GM04503 (cell line): ENCODE measurements at places on chromosomes 1 and 21.

DNA sequence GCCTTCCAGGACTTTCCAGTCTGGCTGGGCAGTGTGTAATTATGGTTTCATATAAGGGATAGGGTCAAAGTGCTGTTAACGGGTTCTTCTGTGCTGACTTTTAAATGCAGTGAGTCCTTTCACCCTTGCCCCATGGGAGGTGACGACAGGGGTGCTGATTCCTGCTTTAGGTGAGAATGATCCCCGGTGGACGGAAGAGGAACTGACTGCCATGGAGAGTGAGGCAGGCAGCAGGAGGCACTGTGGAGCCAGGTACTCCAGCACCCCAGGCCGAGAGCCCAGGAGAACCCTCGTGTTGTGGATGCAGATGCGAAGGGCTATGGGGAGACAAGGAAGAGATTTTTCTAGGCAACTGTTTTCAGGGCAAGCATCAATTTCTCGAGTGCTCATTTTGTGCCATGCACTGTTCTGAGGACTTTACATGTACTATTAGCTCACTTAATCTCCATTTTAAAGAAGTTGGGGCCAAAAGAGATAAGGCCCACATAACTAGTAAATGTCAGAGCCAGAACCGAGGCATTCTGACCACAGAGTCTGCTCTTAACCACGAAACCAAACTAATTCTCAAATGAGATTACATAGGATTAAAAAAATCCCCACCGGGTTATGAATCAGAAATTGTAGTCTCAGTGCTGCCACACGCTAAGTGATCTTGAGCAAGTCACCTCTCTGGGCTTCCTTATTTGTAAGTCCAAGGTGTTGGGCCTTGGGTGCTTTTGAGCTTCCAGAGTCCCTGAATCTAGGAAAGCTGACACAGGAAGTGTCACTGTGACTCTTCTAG, 28.2 kb downstream of the STPG1 start:
- DNase-seq: no peak

GRCh38 chr1:169860187-169860586, 33.5 kb downstream of the SCYL3 start:
- DNase-seq: no peak

GRCh38 chr1:17509363-17509762, 30.1 kb upstream of the ARHGEF10L start:
- DNase-seq: no peak

GRCh38 chr1:212466898-212467650, 34.4 kb downstream of the NENF start:
- no peak for DNase-seq

GRCh38 chr1:14129009-14129408, 429.0 kb downstream of the PRDM2 start:
- no peak for DNase-seq

- no peak for DNase-seq
Measured at GRCh38 chr21:41368735-41369104, 6.9 kb downstream of the MX2 start.

DNA sequence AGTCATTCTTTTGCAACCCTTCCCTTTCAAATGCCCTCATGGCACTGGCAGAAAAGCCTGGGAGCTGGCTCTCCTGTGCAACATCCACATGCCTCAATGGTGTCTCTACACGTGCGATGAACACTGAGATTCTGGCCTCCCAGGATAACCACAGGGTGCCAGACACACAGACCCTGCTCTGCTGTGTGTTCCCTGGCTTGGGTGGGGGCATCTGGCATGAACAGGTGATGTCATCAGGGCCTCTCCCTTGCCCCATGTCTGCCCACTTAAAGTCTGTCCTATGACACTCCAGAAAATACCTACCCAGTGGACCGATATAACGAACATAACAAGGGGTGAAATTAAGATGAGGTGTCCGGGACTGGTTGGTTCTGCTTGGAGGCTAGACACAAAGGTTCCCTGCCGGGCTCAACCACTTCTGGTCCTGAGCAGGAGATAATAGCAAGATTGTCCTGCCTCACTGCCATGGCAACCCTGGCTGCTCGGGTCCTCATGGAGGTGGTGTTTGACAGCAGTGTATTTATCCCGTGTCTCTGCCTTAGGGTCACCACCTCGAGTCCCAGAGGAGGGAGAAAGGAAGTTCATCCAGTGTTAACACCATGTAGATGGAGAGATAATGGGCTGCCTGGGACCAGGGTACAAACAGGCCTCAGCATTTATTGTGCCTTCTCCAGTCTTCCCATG, 19.3 kb downstream of the INSRR start:
- DNase-seq: no peak

- DNase-seq: no peak
Measured at GRCh38 chr1:174097426-174097825, 61.9 kb upstream of the RABGAP1L start.

DNA sequence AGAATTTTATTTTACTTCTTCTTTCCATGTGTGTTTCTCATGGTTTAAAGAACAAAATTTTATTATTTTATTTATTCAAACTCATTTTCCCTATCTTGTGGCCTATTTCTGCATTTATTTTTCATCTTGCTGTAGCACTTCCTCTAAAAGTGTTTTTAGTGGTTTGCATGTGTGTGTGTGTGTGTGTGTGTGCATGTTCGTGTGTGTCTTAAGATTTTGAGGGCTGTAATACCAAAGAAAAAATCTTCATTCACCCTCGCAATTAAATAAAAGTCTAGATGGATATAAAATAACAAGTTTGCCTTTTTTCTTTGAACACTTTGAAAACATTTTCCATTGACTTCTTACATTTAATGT, 24.6 kb upstream of the FCRL3 start:
- no peak for DNase-seq

DNA sequence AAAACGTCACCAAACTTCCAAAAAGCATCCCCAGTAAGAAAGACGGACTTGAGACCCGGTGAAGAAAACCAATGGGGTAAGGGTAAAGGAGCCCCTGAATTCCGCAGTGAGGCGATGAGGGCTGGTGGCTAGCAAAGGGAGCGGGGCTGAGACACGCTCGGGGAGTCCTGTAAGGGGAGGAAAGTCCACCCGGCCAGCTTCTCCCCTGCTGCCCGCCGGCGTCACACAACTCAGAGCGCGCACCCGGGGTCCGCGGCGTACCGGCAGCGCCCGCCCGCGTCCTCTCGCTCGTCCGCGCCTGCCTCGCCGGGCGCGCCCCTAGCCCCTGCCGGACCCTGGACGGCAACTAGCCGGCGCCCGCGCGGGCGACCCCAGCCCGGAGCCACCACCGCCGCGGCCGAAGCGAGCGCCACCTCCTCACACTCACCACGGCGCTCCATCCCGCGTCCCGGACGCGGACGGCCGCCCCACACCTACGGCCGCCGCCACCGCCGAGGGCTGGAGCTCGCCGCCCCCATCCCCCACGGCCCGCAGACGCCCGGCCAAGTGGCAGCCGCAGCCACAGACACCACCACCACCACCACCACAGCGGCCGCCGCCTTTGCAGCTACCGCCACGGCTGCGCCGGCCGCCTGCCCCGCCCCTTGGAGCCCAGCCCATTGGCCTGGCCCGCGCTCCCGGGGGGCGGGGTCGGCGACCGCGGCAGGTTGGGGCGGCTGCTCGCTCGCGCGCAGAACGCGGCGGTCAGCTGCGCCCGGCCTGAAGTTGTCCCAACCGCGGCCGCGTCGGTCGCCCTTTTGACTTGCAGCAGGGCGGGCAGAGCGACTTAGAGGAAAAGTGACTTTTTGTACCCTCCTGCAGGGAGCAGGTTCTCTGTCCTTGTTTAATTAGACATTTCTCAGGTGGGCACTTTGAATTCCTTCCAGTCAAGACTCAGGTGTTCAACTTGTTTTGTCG, 10.0 kb upstream of the ARHGAP29 start:
- no peak for DNase-seq

DNA sequence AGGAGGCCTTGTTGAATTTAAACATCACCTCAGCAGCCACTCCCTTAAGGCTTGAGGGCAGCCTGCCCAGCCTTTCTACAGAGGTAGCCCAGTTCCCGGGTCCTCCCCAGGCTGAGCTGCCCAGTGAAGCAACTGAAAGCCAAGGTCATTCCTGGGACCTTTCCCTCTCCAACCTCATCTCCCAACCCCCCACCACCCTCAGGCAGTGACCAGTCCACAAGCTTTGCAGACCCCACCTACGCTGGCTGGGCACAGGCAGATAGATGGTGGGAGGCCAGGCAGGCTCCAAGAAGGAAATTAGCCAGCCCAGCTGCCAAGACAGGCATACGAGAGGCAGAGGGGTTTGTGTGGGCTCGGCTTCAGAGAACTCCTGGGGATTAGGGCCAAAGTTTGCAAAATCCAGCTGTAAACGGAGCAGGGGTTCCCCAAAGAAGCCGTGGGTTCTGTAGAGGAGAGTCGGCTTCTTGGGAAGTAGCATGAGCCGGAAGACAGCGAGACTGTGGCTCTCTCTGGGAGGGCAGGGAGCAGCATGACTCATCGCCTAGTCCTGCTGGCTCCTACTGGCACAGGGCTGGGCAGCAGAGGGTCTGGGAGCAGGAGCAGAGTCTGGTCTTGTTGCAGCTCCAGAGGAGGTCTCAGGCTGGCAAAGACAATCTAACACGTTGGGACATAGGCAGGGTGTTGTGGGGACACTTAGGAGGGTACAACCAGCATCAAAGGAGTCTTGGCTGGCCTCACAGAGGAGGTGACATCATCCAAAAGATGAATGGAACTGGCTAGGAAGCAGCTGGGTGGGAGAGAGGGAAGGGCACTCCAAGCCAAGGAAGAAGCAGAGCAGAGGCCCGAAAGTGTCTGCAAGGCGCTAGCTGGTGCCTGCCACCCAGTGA, 2.8 kb upstream of the ZC3H12A start:
- no peak for DNase-seq

- DNase-seq: no peak
Measured at GRCh38 chr1:157176016-157176415, 37.8 kb upstream of the ETV3 start.

DNA sequence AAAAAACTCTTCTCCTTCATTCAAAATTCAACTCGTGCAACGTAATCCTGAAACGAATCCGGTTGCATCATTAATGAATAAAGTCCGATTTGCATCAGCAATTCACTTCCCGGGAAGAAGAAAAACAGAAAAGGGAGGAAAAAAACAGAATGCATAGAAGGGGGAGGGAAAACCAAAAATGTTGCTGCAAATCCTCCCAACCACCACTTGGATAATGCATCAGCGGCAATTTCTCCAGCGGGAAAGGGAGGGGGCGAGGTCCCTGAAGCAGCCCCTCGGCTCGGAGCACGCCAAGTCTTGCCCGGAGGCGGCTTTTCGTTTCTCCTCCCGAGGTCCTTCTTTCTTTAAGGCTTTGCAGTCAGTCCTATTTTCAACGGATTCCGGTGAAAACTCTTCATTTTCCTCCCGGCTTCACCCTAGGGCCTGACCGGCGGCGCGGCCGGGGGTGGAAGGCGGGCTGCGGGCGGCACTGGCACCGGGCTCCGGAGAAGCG, 723 bp downstream of the CDC42BPA start:
- no peak for DNase-seq

- no peak for DNase-seq
Measured at GRCh38 chr1:61461406-61462384, 263.2 kb downstream of the TM2D1 start.

- no peak for DNase-seq
Measured at GRCh38 chr1:164971391-164971790, 385.1 kb downstream of the LMX1A start.

DNA sequence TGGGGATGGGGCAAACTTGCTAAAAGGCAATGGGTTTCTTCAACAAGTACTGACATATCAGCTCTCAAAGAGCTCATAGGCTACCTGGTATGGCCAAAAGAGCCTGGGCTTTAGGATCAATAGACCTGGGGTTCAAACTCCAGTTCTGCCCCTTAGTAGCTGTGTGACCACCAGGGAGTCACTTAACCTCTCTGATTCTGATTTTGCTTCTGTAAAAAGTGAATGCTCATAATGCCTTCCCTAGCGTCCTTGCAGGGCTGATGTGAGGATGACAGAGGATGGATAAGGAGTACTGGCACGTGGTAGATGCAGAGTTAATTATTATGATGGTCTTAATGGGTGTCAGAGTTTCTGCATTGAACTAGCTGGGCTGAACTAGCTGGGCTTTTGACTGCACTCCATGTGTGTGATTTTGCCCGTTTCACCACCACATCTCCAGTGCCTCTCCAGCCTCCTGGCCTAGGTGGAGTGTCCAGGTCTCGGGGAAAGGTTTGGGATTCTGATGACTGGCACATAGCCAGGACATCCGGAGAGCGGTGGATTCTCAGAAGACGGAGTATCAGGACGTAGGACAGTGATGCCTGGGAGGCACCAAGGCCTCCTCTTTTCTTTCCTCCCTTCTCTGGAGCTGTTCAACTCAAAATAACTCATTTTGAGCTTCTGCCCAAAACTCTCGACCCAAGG, 15.2 kb downstream of the DISP3 start:
- DNase-seq: no peak

- no peak for DNase-seq
Measured at GRCh38 chr1:25569597-25570396, 26.4 kb downstream of the LDLRAP1 start.

DNA sequence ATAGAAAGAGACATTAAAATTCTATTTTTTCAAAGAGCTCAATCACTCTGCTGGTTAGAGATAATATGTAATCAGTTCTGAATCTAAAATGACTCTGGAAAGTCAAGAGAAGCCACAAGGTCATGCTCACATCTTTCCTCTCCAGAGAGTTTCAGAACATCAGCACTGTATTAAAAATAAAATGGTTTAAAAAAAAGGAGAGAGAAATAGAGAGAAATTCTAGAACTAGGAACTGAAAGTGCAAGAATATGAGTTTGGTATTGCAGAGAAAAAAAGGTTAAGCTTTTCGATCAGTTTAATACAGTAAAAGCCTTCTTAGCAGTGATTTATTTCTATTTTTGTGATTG, 44.0 kb upstream of the DIPK1A start:
- DNase-seq: no peak

DNA sequence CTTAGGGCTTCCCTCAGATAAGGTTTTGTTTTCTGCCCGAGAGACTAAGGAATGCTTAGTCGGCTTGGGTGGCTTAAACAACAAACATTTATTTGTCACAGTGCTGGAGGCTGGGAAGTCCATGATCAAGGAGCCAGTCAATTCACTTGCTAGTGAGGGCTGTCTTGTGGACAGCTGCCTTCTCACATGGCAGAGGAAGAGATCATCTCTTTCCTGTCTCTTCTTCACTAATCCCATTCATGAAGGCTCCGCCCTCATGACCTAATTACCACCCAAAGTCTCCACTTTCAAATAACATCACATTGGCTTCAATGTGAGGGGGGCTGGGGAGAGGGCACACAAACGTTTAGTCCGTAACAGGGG, 50.5 kb upstream of the IL12RB2 start:
- DNase-seq: no peak

DNA sequence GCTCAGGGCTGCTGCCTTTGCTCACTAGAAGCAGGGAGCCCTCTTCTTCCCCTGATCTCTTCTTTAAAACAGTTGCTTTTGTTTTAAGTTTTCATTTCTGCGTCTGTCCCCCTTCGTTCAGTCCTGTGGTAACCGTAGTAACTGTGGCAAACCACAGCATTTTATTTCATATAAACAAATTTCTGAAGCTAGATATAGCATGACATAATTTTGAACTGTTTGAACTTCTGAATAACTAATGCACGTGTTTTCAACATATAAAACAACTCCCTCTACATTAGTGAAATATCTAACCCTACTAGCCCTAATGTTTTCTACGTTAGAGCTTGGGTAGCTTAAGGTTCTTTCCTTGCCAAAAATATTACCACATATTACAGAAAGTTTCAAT, 104.6 kb downstream of the DISP1 start:
- DNase-seq: no peak

GRCh38 chr1:241208910-241209379, 148.1 kb downstream of the RGS7 start:
- DNase-seq: no peak

- no peak for DNase-seq
Measured at GRCh38 chr1:117607471-117607870, 1.6 kb downstream of the TENT5C start.
